CD4-positive, alpha-beta T cell treated with Interleukin-15 for 4 hours (primary cell): ENCODE measurements at places on chromosomes 12 and 14.

DNA sequence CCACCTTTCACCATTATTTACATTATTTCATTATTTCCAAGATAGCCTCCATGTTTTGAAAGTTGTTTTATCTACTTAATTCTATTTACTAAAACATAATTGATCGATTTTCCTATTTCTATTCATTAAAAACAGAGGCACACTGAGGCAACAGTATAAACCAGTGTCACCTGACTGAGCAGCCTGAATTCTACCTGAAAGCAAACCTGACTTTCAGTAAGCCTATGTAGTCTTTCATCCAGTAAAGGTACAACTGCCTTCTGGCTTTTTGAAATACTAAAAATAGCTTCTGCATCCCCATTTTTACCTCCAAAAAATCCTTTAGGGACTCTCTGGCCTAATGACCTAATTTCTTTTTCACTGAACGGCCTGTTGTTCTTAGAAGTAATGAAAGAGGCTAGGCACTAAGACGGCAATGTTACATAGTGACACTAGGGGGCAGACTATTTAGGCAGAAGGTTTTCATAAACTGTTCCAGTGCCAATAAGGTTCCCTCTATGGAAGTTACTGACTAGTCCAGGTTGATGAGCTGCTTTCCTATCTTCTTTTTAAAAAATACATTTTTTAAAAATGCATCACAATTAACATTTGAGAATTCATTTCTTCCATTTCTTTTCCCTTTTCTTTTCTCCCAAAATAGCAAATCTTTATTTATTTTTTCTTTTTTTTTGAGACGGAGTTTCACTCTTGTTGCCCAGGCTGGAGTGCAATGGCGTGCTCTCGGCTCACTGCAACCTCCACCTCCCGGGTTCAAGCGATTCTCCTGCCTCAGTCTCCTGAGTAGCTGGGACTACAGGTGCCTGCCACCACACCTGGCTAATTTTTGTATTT lies 17.5 kb downstream of the ANAPC5 start:
- peak; percentile 66 for DNase-seq

GRCh38 chr14:79117561-79117960 lies 947.4 kb downstream of the NRXN3 start:
- DNase-seq: no peak

- DNase-seq: no peak
These were observed 25.6 kb downstream of the RAP1B start for GRCh38 chr12:68636268-68636667.

- no peak for DNase-seq
These were observed 16.7 kb downstream of the FNTB start for GRCh38 chr14:65003394-65003793.

DNA sequence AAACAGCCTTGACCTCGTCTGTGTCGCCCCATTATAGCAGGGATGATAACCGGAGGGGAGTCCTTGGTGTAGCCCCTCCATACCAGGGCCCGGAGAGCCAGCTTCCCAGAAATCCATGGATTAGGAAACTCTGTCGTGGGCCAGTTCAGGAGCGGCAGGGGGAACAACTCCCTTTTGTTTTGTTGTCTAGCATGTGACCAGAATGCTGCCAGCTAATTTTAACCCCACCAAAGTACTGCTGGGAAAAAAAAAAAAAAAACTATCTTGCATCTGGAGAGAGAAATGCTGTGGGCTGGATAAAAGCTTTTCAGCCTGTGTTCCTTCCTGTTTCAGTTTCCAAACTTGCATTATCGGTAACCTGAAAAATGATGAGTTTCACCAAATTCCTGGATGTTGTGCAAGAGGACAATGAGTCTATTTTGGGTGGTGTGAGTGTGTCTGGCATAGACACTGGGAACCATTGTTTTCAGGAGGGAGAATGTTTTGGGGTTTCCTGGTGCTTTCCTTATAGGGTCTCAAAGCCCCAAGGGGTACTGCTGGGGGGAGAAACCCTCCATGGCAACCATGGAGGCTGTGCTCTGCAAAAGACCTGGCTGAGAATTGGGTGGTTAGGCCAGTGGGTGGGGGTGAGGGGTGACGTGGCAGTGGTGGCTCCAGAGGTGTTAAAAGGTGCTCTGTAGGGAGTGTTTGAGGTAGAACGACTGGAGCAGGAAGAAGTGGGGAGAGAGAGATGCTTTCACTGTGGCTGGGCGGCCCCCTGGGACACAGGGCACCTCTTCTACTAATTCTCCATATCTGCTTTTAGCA lies 14.9 kb upstream of the IRF2BPL start:
- DNase-seq: peak; percentile 42

DNA sequence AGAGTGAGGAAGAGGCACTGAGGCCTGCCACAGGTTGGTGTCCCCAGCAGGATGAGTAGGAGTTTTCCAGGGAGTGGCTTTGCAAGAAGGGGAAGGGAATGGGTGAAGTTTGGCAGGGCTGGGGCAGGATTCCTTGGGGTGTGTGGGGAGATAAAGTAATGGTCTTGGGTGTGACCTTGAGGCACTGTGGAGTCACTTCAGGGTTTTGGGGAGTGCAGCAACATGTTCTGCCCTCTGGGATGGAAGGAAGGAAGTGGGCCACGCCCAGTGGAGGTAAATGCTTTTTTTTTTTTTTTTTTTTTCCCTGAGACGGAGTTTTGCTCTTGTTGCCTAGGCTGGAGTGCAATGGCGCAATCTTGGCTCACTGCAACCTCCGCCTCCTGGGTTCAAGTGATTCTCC lies 108.9 kb downstream of the ADCK1 start:
- DNase-seq: no peak

- DNase-seq: no peak
These were observed 52.2 kb upstream of the PLBD1 start for GRCh38 chr12:14619741-14620501.
